ENCODE measurements at places on chromosomes 13 and 19.

DNA sequence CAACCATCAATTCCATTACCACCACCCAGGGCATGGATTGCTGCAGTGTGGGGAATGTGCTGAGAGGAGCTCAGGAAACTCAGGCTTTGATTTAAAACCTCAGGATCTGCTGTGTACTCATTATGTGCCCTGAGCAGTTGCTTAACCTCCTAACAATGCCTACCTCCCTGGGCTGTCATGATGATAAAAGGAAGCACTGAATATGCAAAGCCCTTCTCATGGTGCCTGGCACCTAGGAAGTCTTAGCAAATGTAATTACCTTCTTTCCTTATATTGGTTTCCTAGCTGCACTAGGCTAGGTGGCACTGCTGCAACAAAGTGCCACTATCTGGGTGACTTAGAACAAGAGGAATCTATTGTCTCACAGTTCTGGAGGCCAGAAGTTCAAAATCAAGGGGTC lies 62.2 kb downstream of the KCTD12 start:
- DNase-seq = no peak

DNA sequence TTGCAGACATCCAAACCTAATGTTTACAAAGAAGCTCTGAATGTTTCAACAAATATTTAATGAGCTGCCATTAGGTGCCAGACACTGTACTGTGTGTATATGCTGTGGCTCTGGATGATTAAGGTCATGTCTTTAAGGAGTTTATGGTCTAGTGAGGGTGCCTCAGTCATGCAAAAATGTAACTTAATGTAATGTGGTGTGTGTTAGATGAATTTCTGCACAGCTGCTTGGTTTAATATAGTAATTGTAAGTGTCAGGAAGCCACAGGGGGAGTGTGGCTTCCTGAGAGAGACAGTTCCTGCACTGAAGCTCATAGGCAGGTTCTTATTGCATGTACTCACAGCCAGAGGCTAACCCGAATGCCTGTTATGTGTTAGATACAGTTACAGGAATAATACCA lies 43.3 kb downstream of the SPATA13 start:
- no peak for DNase-seq

DNA sequence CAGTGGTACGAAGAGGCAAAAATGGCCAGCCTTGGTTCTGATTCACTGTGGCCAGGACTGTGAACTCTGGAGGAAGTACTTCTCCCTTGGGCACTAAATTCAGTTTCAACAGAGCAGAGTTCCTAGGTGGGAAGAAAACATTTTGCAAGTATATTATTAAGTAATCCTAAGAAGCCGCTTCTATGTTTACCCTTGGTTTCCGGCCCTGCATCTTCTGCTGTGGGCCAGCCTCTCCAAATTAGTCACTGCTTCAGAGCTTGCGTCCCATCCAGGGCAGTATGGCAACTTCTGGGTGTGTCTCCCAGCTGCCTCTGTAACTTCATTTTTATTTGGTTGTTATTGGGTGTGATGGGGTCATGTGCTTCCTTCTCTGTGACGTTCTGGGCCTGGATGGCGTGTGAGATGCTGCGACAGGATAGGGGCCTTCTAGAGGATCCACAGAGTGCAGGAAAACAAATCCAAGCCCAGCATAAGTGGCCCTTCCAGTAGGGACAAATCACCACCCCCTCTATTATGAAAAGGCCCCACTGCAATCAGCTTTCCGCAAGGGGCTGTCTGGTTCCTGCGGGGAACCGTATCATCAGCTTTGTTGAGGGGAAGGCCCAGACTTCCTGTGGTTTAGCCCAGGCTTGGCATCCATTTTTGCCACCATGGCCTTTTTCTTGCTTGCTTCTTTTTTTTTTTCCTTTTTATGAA lies 55.1 kb upstream of the C1QTNF9 start:
- DNase-seq = no peak

DNA sequence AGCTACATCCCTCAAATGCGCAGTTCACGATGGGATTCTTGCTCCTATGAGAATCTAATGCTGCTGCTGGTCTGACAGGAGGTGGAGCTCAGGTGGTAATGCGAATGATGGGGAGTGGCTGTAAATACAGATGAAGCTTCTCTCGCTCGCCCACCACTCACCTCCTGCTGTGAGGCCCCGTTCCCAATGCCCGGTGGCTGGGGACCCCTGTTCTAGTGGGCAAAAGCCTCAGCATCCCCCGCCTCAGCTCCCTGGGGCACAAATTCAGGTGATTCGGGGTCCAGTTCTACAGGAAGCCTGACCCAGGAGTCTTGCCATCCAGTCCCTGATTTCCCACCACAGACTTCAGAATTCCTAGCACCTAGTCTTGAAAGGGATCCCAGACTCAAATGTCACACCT lies 3.7 kb downstream of the RETN start:
- DNase-seq = no peak

- DNase-seq = no peak
Observed at GRCh38 chr13:113599391-113599790, 14.8 kb downstream of the TFDP1 start.

DNA sequence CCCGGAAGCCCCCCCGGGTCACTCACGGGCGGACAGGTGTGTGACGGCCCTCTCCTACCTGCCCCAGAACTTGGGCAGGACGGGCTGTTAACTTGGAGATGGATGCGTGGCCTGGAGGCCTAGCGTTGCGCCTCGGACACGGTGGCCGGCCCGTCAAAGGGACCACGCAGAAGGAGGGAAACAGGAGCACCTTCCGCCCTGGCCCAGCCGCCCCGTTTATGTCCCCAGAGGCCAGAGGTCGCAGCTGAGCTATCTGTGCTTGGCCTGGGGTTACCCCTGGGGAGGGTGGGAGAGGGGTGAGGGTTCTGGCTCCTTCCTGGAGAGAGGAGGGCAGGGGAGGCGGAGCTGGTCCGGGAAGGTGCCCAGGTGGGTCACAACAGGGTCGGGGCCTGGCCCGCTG lies 35.6 kb downstream of the GADD45B start:
- DNase-seq = no peak

- DNase-seq = no peak
Observed at GRCh38 chr13:31929031-31929770, 102.4 kb upstream of the FRY start.

DNA sequence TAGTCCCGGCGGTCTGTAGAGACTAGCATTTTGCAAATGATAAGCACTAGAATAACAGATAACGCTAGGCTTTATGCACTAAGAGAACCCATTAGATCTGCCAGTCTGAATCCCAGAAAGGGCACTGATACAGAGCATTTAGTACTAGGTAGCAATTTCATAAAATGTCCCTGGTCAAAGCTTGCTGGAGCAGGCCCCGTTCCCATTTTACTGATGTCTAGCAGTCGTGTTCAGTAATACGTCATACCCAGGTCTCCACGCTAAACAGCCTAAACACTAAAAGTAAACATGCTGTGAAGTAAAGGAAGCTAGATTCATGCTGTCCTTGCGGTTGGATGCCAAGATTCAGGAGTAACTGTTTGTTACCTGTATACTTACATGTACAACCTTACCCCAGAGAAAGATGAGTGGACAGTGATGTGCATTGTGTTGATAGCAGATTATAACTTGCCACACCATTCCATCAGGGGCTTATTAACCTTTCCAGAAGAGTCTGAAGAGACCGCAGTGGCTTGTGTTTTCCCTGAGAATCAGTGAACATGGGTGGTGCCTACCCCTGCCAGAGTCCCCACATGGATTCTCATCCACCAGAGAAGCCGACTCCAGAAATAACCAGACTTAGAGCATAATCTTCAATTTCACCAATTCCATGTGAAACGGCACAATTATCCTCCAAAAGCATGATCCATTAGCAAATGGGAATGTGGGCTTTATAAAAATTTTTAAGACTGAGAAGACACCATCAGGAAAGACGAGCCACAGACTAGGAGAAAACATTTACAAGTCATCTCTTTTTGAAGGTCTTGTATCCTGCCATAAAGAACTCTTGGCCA lies 3.4 kb upstream of the RPS11 start:
- no peak for DNase-seq

DNA sequence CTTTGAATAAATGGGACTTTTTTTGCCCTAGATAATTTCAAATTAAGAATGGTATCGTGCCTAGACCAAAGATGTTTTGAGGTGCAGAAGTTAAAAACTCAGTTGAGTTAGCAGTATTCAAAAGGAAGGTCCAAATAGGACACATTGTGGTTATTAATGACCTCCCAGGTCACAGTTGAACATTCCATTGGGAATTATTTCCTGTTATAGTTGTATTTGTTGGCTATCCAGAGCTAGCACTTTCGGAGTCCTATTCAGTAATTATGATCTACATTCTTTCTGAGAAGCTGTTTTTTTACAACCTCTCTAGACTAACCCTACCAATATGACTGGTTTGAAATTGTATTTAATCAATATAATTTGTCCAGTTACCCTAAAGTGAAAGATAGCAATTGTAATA lies 83.7 kb downstream of the MAB21L1 start:
- no peak for DNase-seq

GRCh38 chr19:50518091-50519005 lies 4.6 kb upstream of the ASPDH start:
- DNase-seq = no peak

DNA sequence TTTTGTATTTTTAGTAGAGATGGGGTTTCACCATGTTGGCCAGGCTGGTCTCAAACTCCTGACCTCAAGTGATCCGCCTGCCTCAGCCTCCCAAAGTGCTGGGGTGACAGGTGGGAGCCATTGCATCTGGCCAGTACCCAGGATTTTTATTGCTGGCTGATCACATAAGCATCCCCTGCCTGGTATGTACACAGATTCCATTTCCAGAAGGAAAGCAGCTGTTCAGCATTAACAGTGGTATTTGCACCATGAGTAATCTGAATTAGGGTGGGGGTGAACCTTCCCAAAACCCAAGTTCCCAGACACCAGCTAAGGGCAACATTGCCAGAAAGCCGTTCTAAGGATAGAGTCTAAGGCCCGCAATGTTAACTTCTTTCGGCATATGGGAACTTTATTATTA lies 7.3 kb downstream of the ZNF555 start:
- DNase-seq = no peak

- no peak for DNase-seq
Observed at GRCh38 chr13:74895042-74895796, 586.8 kb downstream of the TBC1D4 start.

GRCh38 chr19:6092329-6093286 lies 17.7 kb downstream of the RFX2 start:
- no peak for DNase-seq

GRCh38 chr13:78632996-78633395 lies 26.0 kb downstream of the OBI1 start:
- DNase-seq = no peak

DNA sequence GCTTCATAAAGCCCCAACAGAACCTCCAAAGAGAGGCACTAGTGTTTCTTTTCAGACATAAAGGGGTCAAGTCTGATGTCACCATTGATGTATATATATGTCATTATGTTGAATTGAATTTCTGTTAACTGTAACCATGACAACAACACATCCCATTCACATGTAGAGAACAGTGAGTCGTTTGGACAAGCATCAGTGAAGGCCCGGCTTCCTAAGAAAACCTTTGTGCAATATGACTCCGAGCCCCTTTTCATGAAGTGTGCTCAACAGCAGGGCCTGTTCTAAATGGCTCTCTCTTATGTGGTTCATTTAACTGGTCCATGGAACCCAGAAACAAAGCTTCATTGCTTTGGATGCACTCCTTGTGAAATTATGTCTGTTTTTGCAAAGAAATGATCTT lies 67.2 kb upstream of the UBL3 start:
- DNase-seq = no peak

GRCh38 chr13:30789166-30789862 lies 54.0 kb downstream of the ALOX5AP start:
- DNase-seq = no peak

DNA sequence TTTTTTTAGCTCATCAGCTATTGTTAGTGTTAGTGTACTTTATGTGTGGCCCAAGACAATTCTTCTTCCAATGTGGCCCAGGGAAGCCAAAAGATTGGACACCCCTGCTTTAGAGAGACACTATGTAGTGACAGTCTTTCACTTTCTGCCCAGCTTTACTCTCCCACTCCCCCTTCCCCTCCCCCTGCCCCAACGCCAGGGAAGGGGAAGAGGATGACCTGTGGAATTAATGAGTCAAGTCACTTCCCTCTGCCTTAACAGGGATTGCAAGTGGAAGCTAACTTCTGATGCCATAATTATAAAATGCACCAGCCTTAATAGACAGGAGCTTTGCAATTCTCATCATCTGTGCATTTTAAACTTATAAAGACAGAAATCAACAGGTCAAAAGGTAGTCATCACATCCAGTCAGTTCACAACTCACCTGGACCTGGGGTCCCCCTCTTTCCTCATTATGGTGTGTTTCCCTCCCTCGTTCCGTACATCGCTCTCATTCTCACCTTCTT lies 1.6 kb downstream of the ZNF415 start:
- DNase-seq = no peak

- no peak for DNase-seq
Observed at GRCh38 chr19:9076901-9077300, 10.0 kb upstream of the OR1M1 start.

GRCh38 chr19:43467730-43468129 lies 2.3 kb upstream of the LYPD3 start:
- DNase-seq = no peak
